Urothelium cell line (cell line): ENCODE measurements at places on chromosomes 2 and 18.

- DNase-seq: no peak
Measured at GRCh38 chr18:55501579-55501978, 86.4 kb downstream of the TCF4 start.

DNA sequence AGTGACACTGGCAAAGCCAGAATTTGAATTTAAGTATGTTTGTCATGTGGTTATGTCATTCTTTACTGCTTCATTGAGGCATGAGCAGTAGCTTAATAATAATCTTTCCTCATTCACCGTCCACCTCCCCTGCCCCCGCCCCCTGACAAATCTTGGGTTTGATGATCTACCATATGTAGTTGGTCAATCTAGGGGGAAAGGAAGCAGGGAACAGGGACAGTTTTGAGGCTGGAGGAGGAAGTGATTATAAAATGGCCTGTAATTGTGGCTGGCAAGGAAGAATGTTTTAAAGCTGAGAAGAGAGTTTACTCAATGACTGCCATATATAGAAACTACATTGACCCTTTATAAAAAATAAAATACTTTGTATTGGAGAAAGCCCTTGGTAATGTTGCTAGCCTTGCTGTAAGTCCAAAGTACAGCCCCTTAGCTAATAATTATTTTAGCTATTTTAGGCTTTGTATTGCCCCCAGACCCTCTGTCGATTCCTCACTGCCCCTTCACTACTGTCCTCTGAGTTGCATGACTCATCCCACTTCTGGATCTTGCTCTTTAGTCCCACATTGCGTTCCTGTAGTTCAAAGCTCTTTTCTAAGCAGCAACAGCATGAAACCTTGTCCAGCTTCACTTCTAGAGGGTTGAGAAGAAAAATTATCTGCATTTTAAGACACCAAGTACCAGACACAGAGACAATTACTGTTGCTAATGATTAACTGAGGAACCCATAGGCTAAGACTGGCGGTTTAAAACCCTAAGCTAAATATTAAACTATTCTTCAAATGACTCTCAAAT, 38.4 kb downstream of the PELI1 start:
- DNase-seq: no peak

DNA sequence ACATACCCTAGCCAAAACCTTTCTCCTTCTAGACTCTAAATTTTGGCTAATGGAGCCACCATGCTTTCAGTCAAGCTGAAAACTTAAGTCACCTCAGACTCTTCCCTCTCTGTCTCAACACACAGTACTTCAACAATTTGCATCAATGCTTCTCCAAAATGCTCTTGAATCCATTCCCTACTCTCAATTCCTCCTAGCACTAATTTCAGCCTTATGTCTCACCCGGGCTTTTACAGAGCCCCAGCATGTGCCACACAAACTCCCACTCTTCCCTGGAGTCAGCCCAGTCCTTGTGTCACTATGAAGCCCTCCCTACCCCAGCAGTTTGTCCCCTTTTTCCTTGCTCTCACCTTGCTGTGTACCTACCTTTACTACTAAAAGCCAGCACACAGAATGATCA, 38.7 kb downstream of the AAK1 start:
- no peak for DNase-seq

- no peak for DNase-seq
Measured at GRCh38 chr2:235677276-235677788, 183.5 kb downstream of the AGAP1 start.

DNA sequence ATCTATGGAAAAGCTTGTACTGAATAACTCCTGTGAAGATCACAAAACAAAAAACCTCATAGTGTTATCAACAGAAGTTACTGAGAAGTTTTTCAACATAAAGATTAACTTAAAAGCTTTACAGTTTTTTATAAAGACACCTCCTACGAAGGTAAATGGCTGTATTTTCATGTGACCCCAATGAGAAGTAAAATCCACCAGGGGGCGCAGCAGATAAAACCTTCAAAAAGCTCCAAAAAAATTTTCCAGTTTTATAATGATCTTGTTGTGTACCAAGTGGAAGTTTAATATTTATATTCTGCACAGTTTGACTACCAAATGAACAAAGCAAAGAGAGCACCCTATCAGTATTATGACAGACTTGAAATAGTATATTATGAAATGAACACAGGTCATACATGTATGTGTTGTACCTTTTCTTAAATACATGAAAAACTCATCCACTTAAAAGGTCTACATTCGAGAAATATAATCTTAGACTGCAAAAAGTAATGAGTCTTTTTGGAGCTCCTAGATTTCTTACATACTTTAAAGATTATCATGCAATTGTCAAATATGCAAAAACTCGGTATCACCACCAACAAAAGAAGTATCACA, 38.5 kb downstream of the PNO1 start:
- DNase-seq: no peak

GRCh38 chr18:32929213-32929612, 156.4 kb upstream of the KLHL14 start:
- DNase-seq: no peak

DNA sequence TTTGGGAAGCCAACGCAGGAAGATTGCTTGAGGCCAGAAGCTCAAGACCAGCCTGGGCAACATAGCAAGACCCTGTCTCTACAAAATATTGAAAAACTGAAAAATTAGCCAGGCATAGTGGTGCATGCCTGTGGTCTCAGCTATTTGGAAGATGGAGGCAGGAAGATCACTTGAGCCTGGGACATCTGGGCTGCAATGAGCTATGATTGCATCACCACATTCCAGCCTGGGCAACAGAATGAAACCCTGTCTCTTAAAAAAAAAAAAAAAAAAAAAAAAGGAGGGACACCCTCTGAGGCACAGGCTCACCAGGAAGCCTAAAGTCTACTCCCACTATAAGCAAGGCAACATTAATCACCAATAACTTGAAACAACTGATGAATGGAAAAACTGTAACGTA, 151.1 kb downstream of the CCDC148 start:
- no peak for DNase-seq

- DNase-seq: no peak
Measured at GRCh38 chr2:119680457-119681202, 1.6 kb downstream of the TMEM177 start.

GRCh38 chr2:46236006-46236875, 61.0 kb upstream of the EPAS1 start:
- no peak for DNase-seq

- DNase-seq: no peak
Measured at GRCh38 chr2:27182346-27182745, 29.5 kb upstream of the ATRAID start.

- DNase-seq: no peak
Measured at GRCh38 chr18:4058179-4058578, 396.9 kb downstream of the DLGAP1 start.

- no peak for DNase-seq
Measured at GRCh38 chr2:11375689-11376027, 31.2 kb upstream of the ROCK2 start.

DNA sequence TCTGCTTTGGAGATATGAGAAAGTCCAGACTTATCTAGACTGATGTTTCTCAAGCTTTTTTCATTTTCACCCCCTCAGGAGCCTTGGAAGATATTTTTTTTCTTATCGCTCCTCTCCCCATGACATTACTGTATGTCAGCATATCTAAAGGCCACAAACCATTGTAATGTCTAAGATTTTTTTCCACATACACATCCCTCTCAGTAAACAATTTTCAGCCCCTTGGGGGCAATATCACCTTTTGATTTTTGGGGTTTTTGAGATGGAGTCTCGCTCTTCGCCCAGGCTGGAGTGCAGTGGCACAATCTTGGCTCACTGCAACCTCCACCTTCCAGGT, 60.3 kb upstream of the REL start:
- DNase-seq: no peak

- DNase-seq: no peak
Measured at GRCh38 chr2:18271370-18272147, 288.9 kb downstream of the RDH14 start.

- no peak for DNase-seq
Measured at GRCh38 chr2:191078165-191078867, 64.3 kb upstream of the STAT1 start.

GRCh38 chr2:26562811-26563645, 78.1 kb downstream of the CIB4 start:
- peak; percentile 81 for DNase-seq

- peak; percentile 91 for DNase-seq
Measured at GRCh38 chr2:64454386-64455332, 697 bp downstream of the LGALSL start.

- DNase-seq: no peak
Measured at GRCh38 chr2:224158061-224158460, 119.0 kb upstream of the SERPINE2 start.

GRCh38 chr18:45282101-45282812, 333.0 kb upstream of the SLC14A2 start:
- no peak for DNase-seq

DNA sequence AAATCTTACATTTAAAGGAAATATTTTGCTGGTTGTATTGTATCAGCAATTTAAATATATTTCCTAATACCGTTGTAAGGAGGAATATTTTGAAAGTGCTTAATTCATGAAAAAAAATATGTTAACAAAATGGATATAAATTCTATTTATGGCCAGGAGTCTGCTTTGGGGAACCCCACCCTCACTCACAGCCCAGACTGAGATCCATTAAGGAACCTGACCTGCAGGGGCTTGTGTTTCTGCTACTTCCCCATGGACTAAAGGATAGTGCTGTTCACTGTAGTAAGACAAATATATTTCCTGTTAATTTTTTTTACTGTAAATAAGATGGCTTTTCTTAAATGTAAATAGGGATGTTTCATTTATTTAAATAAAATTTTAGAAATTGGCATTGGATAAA, 221.9 kb upstream of the COL3A1 start:
- no peak for DNase-seq

GRCh38 chr2:60504049-60504448, 49.4 kb downstream of the BCL11A start:
- no peak for DNase-seq

DNA sequence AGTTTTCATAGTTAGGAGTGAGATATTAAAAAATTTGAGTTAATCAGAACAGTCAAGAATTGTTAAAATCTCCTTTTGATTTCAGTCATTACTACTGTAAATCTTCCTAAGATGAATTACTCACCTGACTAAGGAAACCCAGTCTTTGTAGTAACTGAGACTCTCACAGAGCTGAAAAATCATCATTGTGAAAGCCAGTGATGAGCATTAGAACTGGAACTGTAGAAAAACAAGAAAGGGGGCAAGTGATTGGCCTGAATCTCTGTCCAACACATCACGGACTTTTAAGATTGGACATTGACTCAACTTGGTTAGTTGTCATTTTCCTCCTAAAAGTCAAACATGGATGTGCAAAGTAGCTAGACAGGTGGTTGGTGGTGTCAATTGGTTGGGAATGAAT, 21.9 kb downstream of the SETBP1 start:
- DNase-seq: no peak

DNA sequence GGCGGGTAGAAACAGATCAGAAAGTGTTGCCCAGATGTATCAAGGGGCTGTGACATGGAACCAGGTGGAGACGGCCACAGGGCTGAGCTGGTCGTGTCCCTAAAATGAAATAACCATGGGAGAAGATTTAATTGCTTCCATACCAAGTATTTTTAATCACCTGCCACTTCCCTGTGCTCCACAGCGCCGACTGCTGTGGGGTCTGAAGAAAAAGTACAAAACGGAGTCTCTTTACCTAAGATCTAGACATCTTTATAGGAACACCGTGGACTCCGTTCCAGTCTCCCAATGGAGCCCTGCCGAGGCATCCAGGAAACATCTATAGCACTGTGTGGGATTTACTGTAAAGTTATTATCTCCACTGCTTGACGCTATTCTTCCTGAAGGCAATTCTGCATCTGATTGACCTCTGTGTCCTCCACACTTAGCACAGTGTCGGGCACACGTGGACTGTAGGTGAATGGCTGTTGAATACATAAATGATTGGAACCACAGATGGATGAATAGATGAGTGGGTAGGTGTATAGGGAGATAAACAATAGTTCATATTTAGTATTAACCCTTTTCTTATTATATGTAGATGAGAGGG, 21.6 kb upstream of the GYPC start:
- DNase-seq: peak; percentile 40

DNA sequence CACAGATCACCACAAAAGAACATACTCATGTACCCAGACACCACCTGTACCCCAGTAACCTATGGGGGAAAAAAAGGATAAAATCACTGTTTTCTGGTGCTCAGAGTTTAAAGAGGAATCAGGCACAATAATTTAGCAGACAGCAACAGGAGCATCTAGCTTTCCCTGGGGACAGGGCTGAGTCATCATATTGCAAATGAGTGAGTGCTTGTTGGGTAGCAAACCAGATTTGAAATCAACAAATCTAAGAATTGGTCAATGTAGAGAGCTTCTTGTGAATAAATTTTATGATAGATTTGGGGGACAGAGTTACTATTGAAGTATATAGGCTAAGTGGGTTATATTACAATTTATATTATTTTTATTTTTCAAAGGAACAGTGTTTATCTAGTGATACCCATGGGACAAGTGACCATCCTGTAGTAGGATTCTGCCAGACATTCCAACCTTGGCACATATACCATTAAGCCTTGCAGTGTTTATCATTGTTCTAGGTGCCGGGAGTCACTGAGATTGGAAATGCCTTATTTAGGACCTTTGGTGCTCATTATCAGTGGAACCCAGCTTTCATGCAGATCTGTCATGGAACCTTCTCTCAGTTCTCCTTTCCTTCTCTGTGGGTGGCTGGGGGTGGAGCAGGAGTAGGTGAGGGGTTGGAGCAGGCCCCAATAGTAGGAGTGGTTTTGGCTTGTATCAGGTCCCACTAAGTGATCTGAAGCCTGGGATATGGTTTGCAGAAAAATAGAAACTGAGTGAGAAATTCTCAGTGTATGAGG, 117.2 kb downstream of the CERS6 start:
- DNase-seq: no peak

- DNase-seq: no peak
Measured at GRCh38 chr2:2191110-2191707, 139.9 kb downstream of the MYT1L start.

GRCh38 chr2:40102447-40102846, 323.4 kb upstream of the THUMPD2 start:
- no peak for DNase-seq

- DNase-seq: no peak
Measured at GRCh38 chr2:215659650-215660049, 223.8 kb upstream of the FN1 start.

GRCh38 chr18:13420969-13421686, 202.6 kb downstream of the LDLRAD4 start:
- DNase-seq: no peak

- DNase-seq: no peak
Measured at GRCh38 chr2:176892676-176893226, 319.8 kb upstream of the HNRNPA3 start.
